ENCODE measurements at places on chromosomes 3 and 15. TPM values are rescaled to one million over a fixed set of nuclear protein-coding genes. Genes with fewer than 3 reads are reported as not detected.

GRCh38 chr3:175163686-175164085 lies 304.6 kb downstream of the NAALADL2 start:
- no peak overlapping the region for H3K4me3 ChIP-seq
- no peak for DNase-seq

- no peaks in the 10 kb centered on the region for H3K27me3 ChIP-seq
- peak; percentile 69 for DNase-seq
- no peaks in the 10 kb centered on the region for H3K36me3 ChIP-seq
- no peaks in the 10 kb centered on the region for H3K4me1 ChIP-seq
- H3K4me3 ChIP-seq = no peak overlapping the region
- no peak overlapping the region for H3K27ac ChIP-seq
These were observed 2.8 kb downstream of the ADAMTS17 start for GRCh38 chr15:100338971-100339444.

DNA sequence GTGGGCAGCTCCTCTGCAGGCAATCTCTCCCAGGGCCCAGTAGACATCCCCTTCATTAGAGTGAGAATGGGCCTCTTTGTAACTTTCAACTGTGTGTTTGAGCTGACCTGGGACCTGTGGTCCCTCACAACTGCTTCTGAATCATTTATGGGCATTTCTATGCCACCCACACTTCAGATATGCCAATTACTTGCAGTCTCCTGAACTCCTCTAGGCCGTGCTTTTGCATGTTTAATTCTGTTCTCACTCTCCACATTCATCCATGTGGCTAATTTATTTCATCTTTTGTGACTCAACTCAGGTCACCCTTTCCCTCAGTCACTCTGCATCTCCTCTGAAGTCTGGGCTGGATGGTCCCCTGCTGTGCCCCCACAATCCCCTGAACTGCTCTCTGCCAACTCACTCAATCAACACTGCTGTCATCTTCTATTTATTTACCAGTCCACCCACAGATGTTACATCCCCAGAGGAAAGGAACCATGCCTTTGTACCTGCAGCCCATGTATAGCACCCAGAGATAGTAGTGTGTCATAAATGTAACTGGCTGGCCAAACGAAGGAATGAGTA lies 364.7 kb downstream of the EPHB1 start:
- no peak overlapping the region for H3K4me3 ChIP-seq
- H3K27ac ChIP-seq = no peak overlapping the region
- H3K27me3 ChIP-seq = no peaks in the 10 kb centered on the region
- no peak for DNase-seq
- H3K36me3 ChIP-seq = no peaks in the 10 kb centered on the region
- no peaks in the 10 kb centered on the region for H3K4me1 ChIP-seq

DNA sequence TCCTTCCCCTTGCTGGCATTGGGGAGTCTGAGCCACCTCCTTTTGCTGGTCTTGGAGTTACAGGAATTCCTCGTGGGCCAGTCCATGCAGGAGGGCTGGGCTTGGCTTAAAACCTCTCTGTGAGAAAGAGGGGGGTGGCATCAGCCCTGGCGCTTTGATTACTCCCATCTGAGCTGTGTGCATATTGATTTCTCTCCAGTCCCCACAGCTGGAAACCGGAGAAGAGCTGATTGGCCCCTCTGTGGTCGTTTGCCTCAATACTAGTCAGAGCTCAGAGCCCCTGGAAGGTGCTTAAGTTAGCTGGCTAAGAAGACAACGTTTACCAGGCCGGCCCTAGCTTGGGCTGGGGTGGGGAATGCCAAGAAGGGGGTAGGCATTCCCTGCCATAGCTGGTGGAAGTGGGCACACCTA lies 4.0 kb upstream of the RASGRF1 start:
- H3K27ac ChIP-seq = no peak overlapping the region
- H3K4me1 ChIP-seq = no peaks in the 10 kb centered on the region
- H3K36me3 ChIP-seq = no peaks in the 10 kb centered on the region
- no peak overlapping the region for H3K4me3 ChIP-seq

GRCh38 chr3:165181556-165181955 lies 14.6 kb downstream of the SLITRK3 start:
- no peak overlapping the region for H3K4me3 ChIP-seq
- H3K4me1 ChIP-seq = no peaks in the 10 kb centered on the region

- H3K4me1 ChIP-seq = no peaks in the 10 kb centered on the region
- H3K4me3 ChIP-seq = no peak overlapping the region
- H3K27ac ChIP-seq = no peak overlapping the region
- no peaks in the 10 kb centered on the region for H3K27me3 ChIP-seq
- no peaks in the 10 kb centered on the region for H3K36me3 ChIP-seq
These were observed 1099.3 kb upstream of the EPHA6 start for GRCh38 chr3:95715128-95715527.

DNA sequence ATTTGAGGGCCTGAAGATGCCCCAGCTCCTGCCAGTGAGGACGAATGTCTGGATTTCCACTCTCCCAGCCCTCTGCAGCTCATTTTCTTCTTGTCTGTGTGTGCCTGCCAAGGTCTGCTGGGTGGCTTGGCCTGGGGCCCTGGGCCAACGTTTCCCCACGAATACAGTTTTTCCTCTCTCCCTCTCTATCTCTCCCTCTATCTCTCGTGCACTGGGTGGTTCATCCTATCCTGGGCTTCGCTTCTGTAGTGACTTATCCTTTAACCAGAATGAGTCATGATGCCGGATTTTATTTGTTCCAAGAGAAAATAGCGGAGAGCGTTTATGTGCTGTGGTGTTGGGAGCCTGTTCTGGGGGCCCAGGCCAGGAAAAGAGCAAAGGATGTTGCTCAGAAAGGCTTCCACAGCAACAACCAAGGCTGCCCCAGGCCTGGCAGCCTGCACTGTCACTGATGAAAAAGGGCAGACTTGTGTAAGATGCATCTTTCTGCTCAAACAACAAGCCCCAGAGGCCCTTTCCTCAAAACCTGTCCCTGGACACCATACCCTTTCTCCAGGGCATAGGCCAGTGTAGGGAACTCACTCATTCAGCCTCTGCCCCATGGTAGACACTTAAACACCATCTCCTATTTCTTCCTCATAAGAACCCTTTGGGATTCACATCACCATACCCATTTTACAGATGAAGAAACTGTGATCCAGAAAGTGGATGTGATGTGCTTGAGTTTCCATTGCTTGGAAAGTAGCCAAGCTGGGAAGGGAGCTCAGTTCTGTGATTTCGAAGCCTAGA lies 47.3 kb downstream of the ITGA11 start:
- peak overlapping the region; percentile 25 for H3K27ac ChIP-seq
- H3K4me3 ChIP-seq = no peak overlapping the region
- DNase-seq = peak; percentile 81

DNA sequence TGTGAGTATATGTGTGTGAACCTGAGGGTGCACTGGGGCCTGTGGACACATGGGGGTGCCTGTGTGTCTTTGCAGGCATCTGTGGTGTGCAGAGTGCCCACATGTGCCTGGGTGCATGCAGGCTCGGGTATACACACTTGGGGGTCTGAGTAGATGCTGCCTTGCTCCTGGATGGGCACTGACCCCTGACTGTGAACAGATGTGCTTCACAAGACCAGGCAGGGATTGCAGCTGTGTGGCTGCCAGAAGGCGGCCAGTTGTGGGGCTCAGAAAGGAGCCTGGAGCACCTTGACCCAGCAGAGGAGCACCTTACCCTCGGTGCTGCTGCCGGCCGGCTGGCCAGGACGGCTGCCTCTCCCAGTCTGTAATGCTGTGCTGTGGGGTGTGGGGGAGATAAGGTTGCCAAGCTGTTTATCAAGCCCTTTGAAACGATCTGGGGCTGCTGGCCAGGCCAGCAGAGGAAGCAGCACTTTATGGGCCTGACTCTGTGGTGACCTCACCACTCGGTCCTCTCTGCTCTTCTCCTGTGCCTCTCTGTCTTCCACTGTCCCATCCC lies 55.5 kb upstream of the MRPS22 start:
- DNase-seq = peak; percentile 50
- no peak overlapping the region for H3K27ac ChIP-seq
- no peak overlapping the region for H3K4me3 ChIP-seq
- H3K27me3 ChIP-seq = no peaks in the 10 kb centered on the region
- H3K4me1 ChIP-seq = no peaks in the 10 kb centered on the region

DNA sequence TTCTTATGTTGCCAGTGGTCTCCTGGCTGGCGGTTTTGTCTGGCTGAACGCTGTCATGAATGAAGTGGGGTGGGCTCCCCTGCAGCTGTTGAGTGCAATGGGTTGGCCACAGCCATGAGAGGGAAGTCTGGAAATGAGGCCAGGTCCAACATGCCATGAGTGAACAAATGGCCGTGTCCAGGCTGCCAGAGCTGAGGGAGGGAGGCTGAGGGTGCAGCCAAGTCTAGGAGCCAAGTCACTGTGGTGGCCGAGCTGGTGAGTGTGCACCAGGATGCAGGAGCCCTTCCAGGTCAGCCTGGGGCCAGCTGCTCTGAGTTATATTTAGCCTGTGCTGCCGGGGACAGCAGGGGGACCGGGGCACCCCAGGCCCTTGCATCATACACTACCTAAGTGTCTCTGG lies 24.7 kb upstream of the PRR23E start:
- no peaks in the 10 kb centered on the region for H3K4me1 ChIP-seq
- H3K36me3 ChIP-seq = no peaks in the 10 kb centered on the region
- no peak overlapping the region for H3K27ac ChIP-seq
- H3K27me3 ChIP-seq = no peaks in the 10 kb centered on the region
- no peak for DNase-seq
- H3K4me3 ChIP-seq = no peak overlapping the region

GRCh38 chr3:39548282-39548681 lies 80.8 kb downstream of the MOBP start:
- no peaks in the 10 kb centered on the region for H3K4me1 ChIP-seq
- H3K36me3 ChIP-seq = no peaks in the 10 kb centered on the region
- H3K27ac ChIP-seq = no peak overlapping the region
- DNase-seq = no peak

GRCh38 chr15:50210462-50211157 lies 28.6 kb downstream of the SLC27A2 start:
- no peaks in the 10 kb centered on the region for H3K36me3 ChIP-seq
- no peaks in the 10 kb centered on the region for H3K27me3 ChIP-seq
- H3K4me3 ChIP-seq = no peak overlapping the region
- H3K27ac ChIP-seq = no peak overlapping the region

DNA sequence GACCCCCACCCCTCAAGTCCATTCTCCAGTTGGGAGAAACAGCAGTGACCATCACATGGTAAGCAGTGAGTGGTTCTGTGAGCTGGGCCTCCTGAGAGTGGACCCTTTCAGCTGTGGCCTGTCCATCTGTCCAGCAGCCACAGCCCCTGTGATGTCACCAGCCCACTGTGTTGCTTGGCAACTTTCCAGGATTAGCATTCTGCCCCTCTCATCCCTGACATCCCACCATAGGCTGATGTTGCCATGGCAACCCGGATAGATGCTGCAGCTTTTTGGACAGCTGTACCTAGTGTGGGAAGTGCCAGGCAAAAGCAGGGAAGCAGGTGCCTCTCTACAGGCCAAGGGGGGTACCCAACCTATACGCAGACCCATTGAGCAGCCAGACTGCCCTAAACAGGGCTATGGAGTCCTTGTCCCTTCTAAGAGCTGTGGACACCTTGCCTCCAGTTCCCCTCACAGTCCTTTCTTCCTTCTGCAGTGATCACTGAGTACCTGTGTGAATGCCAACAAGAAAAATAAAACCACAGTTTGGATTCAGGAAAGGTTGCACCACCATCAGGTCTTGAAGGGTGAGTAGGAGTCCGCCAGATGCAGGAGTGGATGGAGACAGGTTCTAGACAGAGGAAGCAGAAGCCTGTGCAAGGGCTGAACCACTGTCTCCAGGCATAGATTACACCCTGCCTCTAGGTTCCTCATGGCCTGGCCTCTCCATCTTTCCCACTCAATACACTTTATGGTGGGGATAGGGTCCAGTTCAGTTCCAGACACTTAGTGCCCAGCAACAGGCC lies at the start of gene DNAH1:
TSS of gene DNAH1 (plus strand) at position 343 of the 788 bp plus-strand sequence. CDS start 6,124 bp downstream, outside the sequence.
- no peak within 1 kb of the TSS for H3K27ac ChIP-seq
- peak; percentile 17 for DNase-seq
- H3K4me1 ChIP-seq = no peaks in the 10 kb centered on the region
- H3K36me3 ChIP-seq = no peaks in the 10 kb centered on the region
- no peak within 1 kb of the TSS for H3K4me3 ChIP-seq
- no peaks in the 10 kb centered on the region for H3K27me3 ChIP-seq

- H3K27me3 ChIP-seq = no peaks in the 10 kb centered on the region
- no peak overlapping the region for H3K4me3 ChIP-seq
- H3K4me1 ChIP-seq = no peaks in the 10 kb centered on the region
- no peaks in the 10 kb centered on the region for H3K36me3 ChIP-seq
- no peak for DNase-seq
These were observed 1.4 kb upstream of the ETFA start for GRCh38 chr15:76312540-76313174.

GRCh38 chr15:47813748-47814384 lies 96.6 kb downstream of the SEMA6D start:
- H3K27me3 ChIP-seq = no peaks in the 10 kb centered on the region
- H3K4me3 ChIP-seq = no peak overlapping the region
- no peaks in the 10 kb centered on the region for H3K4me1 ChIP-seq

- no peaks in the 10 kb centered on the region for H3K36me3 ChIP-seq
- H3K27ac ChIP-seq = no peak overlapping the region
- H3K4me3 ChIP-seq = no peak overlapping the region
- no peak for DNase-seq
- no peaks in the 10 kb centered on the region for H3K4me1 ChIP-seq
These were observed 39.4 kb upstream of the CCR2 start for GRCh38 chr3:46314517-46314916.

GRCh38 chr15:74403991-74404563 lies 29.7 kb downstream of the SEMA7A start:
- no peak overlapping the region for H3K27ac ChIP-seq
- H3K4me3 ChIP-seq = no peak overlapping the region
- H3K27me3 ChIP-seq = no peaks in the 10 kb centered on the region
- H3K4me1 ChIP-seq = no peaks in the 10 kb centered on the region

DNA sequence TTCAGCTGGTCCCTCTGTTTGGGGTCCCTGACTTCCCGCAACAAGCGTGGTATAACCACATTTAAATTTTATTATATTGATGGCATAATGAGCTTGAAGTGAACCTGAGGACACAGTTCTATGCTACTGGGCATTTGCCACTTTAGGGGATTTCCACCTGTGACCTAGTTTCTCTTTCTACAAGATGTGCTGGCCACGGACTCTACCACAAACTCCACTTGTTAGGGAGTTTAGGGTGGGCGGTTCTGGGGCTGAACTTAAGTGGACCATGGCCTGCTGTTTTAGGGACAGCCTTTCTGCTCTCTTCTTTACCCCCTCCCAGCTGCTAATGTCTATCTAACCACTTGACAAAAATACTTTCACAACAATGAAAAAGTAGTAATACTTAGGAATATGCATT lies 1199.1 kb downstream of the SI start:
- no peak for DNase-seq
- no peaks in the 10 kb centered on the region for H3K27me3 ChIP-seq
- no peak overlapping the region for H3K27ac ChIP-seq
- H3K4me3 ChIP-seq = no peak overlapping the region
- no peaks in the 10 kb centered on the region for H3K36me3 ChIP-seq

- H3K27me3 ChIP-seq = no peaks in the 10 kb centered on the region
- DNase-seq = no peak
- no peaks in the 10 kb centered on the region for H3K36me3 ChIP-seq
- no peaks in the 10 kb centered on the region for H3K4me1 ChIP-seq
- H3K27ac ChIP-seq = no peak overlapping the region
- no peak overlapping the region for H3K4me3 ChIP-seq
These were observed 54.5 kb downstream of the OSBPL10 start for GRCh38 chr3:31926543-31926942.

Gene RPP25
- 5.8 TPM for total RNA-seq

Gene ATP8B4
- 19.1 TPM for total RNA-seq

Gene LRRIQ4
- total RNA-seq = not detected

Gene PTX3
- 68.2 TPM for total RNA-seq

Gene PROS1
- total RNA-seq = 81.1 TPM

Gene ABI3BP
- total RNA-seq = 213 TPM

Gene ECT2
- total RNA-seq = 4.1 TPM

Gene TICRR
- 0.16 TPM for total RNA-seq

Gene RHCG
- not detected for total RNA-seq

Gene MCTP2
- total RNA-seq = 9.6 TPM

Gene CYP19A1
- total RNA-seq = 3.2 TPM

All from aorta (tissue), 5 donors.